Stimulated activated CD4-positive, alpha-beta T cell treated with anti-CD3 and anti-CD28 coated beads, Interleukin-15, amount 100 ng/mL, for 1 hour (primary cell): ENCODE measurements at places on chromosomes 6 and 20.

DNA sequence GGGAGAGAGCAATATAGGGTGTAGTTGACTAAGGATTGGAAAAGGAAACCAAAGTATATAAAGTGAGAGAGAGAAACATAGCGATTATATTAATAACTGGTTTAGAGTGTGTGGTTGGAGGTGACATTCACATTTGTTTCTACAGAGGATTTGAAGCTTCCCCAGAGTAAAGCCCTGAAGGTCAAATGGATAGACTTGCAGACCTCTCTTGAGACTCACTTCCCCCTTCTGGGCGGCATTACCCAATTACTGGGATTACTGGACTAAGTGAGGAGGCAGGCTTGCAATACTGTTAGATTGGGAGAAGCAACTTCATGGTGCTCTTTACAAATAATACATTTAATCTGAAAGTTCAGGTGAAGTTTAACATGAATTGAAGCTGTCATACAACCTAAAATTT, 10.7 kb downstream of the FIG4 start:
- no peak for DNase-seq

DNA sequence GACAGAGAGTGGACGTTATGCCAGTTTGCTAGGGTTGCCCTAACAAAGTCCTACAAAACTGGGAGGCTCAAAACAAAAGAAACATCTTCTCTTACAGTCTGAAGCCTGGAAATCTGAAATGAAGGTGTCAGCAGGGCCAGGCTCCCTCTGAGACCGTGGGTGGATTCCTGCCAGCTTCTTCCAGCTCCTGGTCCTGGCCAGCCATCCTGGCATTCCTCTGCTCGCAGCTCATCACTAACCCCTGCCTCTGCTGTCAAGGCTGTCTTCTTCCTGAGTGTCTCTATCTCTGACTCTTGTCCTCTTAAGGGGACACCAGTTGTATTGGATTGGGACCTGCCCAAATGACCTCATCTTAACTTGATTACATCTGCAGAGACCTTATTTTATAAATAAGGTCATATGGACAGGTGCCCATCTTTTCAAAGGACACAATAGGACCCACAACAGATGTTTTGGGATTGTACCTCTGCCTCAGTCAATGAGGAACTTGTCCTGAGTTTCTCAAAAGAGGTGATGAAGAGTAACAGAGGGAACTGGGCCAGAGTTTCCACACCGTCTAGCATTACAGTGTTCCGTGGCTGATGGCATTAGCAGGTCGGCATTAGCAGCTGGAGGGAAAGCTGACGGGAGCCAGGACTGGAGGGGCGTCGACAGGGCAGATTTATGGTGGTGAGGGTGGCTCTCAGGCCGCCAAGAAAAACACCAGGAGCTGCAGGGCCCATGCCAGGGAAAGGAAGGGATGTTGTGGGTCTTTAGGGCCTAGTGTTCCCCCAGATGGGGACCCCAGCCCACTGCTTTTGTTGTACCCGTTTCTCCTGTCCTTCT, 157.3 kb downstream of the TBXT start:
- DNase-seq: no peak

DNA sequence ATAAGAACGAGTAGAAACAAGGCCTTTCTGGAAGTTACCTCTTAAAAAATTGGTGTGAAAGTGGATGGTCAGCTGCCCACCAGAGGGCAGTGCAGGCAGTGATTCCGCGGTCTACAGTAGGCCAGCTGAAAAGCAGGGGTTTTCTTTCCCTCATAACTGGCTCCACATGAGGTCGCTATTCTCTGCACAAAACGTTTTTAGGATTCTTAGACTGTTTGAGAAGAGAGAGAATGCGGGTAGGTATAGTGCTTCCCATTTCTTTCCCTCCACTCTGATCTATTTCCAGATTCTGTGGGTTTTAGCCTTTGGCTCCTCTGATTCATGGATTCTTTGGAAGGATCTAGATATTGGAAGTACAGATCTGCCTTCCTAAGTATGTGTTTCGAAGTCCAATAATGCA, 14.2 kb downstream of the FIG4 start:
- DNase-seq: peak; percentile 56

- DNase-seq: no peak
These were observed 3.2 kb downstream of the SESN1 start for GRCh38 chr6:109091314-109092024.

DNA sequence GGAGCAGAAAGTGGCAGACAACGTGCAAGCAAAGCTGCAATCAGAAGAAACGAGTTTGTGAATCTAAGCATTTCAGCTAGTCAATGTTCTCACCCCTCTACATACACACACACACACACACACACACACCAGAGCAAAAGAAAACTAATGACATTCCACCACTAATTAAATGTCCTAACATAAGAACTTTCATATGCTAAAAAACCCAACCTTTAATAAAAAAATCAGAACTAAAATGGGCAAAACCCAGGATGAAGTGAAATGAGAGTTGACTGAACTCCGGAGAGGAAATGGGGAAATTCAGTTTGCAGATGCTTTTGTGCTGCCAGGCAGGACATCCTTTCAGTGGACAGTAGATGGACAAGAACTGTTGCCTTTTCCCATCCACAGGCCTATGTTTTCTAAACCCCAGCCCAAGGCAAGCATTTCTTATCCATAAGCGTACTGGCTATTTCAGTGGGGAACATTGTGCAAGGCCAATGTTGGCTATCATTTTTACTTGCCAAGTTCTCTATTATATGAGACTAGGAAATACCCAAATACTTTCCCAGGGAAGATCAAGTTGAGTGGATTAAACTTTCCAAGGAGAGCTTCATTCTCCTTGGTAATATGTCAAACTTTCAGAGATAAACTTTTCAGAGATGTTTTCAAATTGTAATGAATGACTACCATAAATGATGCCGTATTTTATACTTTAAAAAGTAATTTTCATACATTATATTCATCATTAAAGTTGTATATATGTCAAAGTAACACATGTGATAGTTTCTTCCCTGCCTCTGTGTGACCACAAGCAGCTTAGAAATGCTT, 27.3 kb downstream of the RIN2 start:
- DNase-seq: no peak

DNA sequence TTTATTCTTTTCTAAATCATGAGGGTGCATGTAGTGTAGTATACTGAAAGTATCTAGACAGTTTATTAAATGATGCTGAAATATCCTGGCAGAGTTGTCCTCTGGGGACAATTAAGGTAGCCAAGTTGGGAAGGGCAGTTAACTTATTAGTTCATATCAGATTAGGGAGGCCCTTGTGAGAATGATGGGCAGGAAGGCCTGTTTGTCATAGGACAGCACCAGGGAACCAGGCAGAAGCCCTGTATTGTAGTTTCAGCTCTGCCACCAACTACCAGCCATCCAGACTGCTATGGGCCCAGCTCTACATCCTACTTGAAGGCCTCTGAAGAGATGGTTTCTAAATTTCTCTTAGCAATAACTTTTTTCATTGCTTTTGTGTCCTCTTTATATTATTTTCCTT, 4.0 kb downstream of the MYLIP start:
- no peak for DNase-seq

GRCh38 chr6:170177772-170178560, 112.9 kb downstream of the DLL1 start:
- no peak for DNase-seq

DNA sequence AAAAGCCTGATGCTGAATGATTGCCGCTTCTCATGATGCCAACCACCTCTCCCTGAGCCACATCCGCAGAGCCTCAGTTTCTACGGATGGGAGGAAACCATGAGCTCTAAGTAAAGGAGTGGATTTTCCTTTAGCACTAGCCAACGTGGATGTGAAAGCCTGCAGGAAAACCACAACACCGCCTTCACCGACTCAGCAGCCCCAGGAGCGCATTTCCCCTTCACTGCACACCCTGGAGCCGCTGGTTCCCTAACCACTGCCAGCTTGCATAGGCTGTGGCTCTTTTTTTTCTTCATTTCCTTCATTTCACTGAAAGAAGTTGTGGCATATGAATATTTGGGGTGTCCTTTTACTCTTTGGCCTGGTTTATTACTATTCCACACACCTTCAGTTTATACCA, 50.5 kb upstream of the SSTR4 start:
- DNase-seq: no peak

GRCh38 chr6:11769244-11769643, 9.4 kb downstream of the ADTRP start:
- no peak for DNase-seq

DNA sequence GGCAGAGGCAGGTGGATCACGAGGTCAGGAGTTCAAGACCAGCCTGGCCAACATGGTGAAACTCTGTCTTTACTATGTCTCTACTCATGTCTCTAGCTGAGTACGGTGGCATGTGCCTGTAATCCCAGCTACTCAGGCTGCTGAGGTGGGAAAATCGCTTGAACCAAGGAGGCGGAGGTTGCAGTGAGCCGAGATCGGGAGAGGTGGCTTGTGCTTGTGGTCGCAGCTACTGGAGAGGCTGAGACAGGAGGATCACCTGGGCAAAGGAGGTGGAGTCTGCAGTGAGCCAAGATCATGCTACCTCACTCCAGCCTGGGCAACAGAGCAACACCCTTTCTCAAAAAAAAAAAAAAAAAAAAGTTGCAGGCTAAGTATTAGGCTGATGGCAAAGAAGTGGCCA, 8.0 kb upstream of the WTAP start:
- no peak for DNase-seq

GRCh38 chr6:132937466-132937906, 123.1 kb downstream of the RPS12 start:
- DNase-seq: no peak

GRCh38 chr20:19981031-19981451, 36.1 kb upstream of the NAA20 start:
- DNase-seq: no peak

DNA sequence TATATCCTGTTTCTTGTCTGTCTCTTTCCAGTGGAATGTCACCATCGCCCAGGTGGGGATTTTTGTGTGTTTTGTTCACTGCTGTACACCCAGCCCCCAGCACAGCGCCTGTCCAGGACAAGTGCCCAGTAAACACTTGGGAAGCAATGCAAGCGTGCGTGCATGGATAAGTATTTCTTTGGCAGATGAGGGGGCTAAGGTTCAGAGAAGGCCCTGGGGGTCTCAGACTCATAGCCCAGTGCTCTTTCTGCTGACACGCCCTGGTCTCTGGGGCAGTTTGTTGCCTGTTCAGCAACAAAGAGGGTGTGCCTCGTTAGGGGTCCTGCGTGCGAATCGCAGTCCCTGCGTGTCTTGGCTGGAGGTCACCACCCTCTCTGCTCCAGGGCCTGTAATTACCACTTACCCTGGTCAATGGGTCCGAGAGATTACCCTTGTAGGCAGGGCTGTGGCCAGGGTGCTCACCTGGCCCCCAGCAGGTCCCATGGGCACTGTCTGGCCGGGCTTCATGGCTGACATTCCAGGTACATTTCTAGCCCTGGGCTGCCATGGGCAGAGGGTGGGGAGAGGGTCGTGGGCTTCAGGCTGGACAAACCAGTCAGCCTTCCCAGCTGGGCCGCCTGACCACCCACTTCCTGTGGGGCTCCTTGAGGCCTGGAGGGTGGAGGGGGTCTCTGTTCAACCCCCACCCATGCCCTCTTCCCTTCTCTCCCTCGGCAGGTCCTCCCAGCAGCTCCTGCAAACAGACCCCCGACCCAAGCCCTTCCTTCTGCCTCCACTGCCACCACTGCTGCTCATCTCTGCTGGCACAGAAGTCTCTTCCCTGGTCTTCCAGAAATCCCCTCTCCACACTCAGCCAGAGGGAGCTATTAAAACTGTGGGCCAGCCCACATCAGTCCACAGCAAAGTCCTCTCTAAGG, 87.1 kb downstream of the CEBPB start:
- no peak for DNase-seq

- DNase-seq: no peak
These were observed 48.4 kb downstream of the ZFAND3 start for GRCh38 chr6:37867756-37868446.

- DNase-seq: no peak
These were observed 25.3 kb downstream of the MBOAT1 start for GRCh38 chr6:20186981-20187380.

- DNase-seq: no peak
These were observed 47.4 kb downstream of the TGM2 start for GRCh38 chr20:38117635-38118034.

GRCh38 chr6:27839626-27840475, 72.3 kb downstream of the OR2B2 start:
- DNase-seq: no peak

GRCh38 chr20:36656733-36657132, 10.7 kb upstream of the SLA2 start:
- no peak for DNase-seq

GRCh38 chr6:32621372-32621771, 15.8 kb upstream of the HLA-DQA1 start:
- no peak for DNase-seq

DNA sequence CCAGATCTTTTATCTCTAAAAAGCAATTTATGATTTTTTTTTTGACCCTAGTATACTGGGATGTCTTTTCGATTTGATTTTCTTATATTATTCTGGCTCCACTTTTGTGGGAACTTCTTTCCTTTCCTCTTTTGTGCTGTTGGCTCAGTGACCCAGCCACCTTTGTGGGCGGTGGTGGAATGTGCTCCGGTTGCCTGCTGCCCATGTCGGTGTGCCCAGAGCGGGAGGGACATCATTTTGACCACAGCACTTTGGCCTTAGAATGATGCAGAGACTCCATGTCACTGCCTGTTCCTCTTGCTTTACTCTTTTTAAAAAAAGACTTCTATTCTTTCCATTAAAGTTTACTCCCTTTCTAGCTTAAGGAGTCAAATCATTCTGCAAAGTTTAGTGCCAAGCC, 198.0 kb downstream of the FARS2 start:
- DNase-seq: no peak

GRCh38 chr6:99096170-99096569, 148.4 kb upstream of the FBXL4 start:
- DNase-seq: no peak

GRCh38 chr6:157988700-157989063, 7.0 kb downstream of the SYNJ2 start:
- no peak for DNase-seq

DNA sequence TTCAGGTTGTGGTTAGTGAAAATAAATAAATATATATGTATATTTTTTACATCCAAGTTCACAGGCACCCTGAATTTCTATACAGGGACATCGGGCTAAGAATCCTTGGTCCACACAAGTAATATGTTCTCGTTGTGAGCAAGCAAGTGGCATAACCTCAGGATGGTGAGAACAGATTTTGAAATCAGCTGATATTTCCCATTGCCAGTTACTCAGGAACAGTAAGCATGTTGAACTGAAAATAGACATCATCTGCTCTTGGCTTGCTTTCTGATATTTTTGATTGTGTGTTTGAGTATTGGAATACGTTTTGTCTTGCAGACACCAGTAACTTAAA, 87.7 kb downstream of the TRMT6 start:
- DNase-seq: no peak

DNA sequence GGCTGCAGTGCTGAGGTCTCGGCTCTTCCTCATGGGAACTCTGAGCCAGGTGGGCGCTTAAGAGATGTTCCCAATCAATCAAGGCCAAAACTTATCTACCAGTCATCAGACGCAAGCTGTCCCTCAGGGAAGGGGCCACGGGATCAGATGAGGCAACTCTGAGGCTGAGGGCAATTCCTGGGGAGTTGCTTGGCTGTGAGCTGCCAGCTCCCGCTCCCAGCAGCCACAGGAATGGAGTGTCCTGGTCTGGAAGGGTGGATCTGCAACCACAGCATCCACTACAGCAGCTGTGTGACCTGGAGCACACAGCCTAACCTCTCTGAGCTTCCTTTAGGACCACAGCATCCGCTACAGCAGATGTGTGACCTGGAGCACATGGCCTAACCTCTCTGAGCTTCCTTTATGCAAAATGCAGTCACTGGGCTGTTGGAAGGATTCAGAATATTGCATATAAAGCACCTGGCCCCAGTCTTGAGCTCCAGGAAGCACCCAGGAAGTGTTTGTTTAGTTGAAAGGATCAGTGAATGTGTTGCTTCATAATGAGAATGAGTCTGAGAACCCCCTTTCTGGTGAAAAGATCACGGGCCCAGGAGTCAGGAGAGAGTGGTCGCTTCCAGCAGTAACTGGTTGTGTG, 60.9 kb downstream of the TFAP2C start:
- no peak for DNase-seq
